Activated B cell treated with CpG ODN at 0.5 μM for 24 hours (primary cell): ENCODE measurements at places on chromosomes 7 and 10. TPM values are rescaled to one million over a fixed set of nuclear protein-coding genes. Genes with fewer than 3 reads are reported as not detected.

Gene OR6V1
- not detected in 2 replicates for total RNA-seq

Gene RET
- total RNA-seq: 0.05 TPM in 1 of 2 replicates, not detected in the other

Gene SLC13A1
- 0.05 TPM in 1 of 2 replicates, not detected in the other for total RNA-seq

Gene C10orf143
- 7.8 and 10.1 TPM in 2 replicates for total RNA-seq

Gene BLVRA
- total RNA-seq: 8.5 and 10.2 TPM in 2 replicates

Gene PTPRZ1
- total RNA-seq: not detected in 2 replicates

Gene C7orf57
- not detected in 2 replicates for total RNA-seq

Gene PNLIPRP3
- not detected in 2 replicates for total RNA-seq

Gene SKIDA1
- 0.60 TPM in 1 of 2 replicates, not detected in the other for total RNA-seq

Gene ZNF804B
- not detected in 2 replicates for total RNA-seq

Gene SCART1
- total RNA-seq: 2.8 TPM in 2 replicates

Gene SEMA3A
- not detected in 2 replicates for total RNA-seq
